ENCODE measurements at places on chromosomes 16 and 17. TPM values are rescaled to one million over a fixed set of nuclear protein-coding genes. Genes with fewer than 3 reads are reported as not detected.

ERI2 gene
- 32.6 TPM for total RNA-seq

MT1M gene
- total RNA-seq, result not detected

GRCh38 chr16:3576211-3576610 lies 992 bp downstream of the NLRC3 start:
- H3K4me3 ChIP-seq, result no peak overlapping the region
- DNase-seq, result no peak
- no peaks in the 10 kb centered on the region for H3K4me1 ChIP-seq
- H3K27ac ChIP-seq, result no peak overlapping the region
- no peaks in the 10 kb centered on the region for H3K36me3 ChIP-seq
- peaks cover 13% of the 10 kb centered on the region for H3K27me3 ChIP-seq

DNA sequence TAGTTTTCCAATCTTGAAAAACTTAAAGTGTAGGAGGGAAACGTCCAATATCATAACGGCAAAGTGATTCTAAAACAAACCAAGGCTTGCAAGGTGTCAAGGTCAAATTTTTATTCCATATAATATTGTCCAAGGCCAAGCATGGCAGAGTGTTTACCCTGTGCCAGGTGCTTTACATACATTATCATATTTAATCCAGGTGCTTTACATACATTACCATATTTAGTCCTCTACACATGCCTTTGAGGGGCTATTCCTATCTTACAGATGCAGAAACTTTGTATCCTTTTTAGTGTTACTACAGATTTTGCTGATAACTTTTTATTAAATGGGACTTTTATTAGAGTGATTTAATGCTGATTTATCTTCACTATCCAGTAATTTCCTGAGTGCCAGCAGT lies 23.9 kb downstream of the MAF start:
- no peak for DNase-seq
- H3K4me1 ChIP-seq, result no peaks in the 10 kb centered on the region
- no peak overlapping the region for H3K27ac ChIP-seq
- peaks cover 97% of the 10 kb centered on the region for H3K27me3 ChIP-seq
- no peaks in the 10 kb centered on the region for H3K36me3 ChIP-seq
- no peak overlapping the region for H3K4me3 ChIP-seq

- no peaks in the 10 kb centered on the region for H3K4me1 ChIP-seq
- no peak for DNase-seq
- H3K27me3 ChIP-seq, result peaks cover 74% of the 10 kb centered on the region
- H3K4me3 ChIP-seq, result no peak overlapping the region
These were observed 231.0 kb downstream of the C16orf95 start for GRCh38 chr16:87086156-87086555.

DNA sequence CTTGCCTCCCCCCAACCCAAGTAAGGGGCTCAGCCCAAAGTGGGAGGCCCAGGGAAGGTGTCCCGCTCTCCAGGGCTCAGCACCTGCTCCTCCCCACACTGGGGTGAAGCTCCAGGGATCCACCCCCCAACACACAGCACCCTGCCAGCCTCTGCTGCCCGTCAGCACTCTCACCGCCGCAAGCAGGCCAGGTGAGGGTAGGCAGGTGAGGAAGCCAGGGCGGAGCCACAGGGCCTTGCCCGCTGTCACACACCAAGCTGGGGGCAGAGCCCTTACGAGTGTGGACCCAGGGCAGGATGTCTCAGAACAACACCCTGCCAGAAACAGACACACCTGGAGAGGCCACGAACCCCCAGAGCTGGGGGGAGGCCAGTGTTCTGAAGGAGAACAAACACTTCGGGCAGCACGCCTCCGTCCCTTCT lies 19.5 kb downstream of the PLLP start:
- peaks cover 23% of the 10 kb centered on the region for H3K36me3 ChIP-seq
- H3K27me3 ChIP-seq, result no peaks in the 10 kb centered on the region
- H3K4me1 ChIP-seq, result peaks cover 67% of the 10 kb centered on the region
- DNase-seq, result peak; percentile 52
- peak overlapping the region; percentile 62 for H3K27ac ChIP-seq

GRCh38 chr17:41322094-41322902 lies 6.8 kb upstream of the KRTAP17-1 start:
- no peak for DNase-seq
- no peaks in the 10 kb centered on the region for H3K36me3 ChIP-seq

DNA sequence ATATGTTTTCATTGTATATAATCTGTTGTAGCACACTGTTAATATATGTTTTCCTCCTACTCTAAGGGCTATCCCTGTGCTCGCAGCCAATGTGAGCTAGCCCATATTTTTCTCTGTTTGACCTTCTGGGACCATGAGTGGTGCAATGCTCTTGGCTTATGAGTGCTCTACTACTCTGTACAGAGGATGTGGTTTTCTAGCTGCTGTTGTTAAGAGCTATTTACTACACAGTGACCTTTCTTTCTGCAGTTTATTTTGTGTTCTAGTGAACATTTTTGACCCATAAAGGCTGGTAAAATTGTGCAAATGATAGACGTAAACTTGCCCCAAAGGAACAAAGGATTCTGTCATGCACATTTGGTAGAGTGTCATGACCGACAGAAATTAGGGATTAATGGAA lies 84.1 kb upstream of the CPHXL start:
- no peak overlapping the region for H3K4me3 ChIP-seq
- H3K27me3 ChIP-seq, result peaks cover 15% of the 10 kb centered on the region
- no peak for DNase-seq
- H3K36me3 ChIP-seq, result no peaks in the 10 kb centered on the region

GRCh38 chr17:12637015-12637414 lies 28.7 kb upstream of the MYOCD start:
- no peak overlapping the region for H3K4me3 ChIP-seq
- DNase-seq, result peak; percentile 39
- H3K27me3 ChIP-seq, result no peaks in the 10 kb centered on the region
- H3K4me1 ChIP-seq, result peaks cover 12% of the 10 kb centered on the region
- H3K27ac ChIP-seq, result peak overlapping the region; percentile 7

- peaks cover 63% of the 10 kb centered on the region for H3K4me1 ChIP-seq
- DNase-seq, result no peak
- H3K4me3 ChIP-seq, result no peak overlapping the region
These were observed 21.6 kb downstream of the ITPRIPL2 start for GRCh38 chr16:19135201-19135842.

DNA sequence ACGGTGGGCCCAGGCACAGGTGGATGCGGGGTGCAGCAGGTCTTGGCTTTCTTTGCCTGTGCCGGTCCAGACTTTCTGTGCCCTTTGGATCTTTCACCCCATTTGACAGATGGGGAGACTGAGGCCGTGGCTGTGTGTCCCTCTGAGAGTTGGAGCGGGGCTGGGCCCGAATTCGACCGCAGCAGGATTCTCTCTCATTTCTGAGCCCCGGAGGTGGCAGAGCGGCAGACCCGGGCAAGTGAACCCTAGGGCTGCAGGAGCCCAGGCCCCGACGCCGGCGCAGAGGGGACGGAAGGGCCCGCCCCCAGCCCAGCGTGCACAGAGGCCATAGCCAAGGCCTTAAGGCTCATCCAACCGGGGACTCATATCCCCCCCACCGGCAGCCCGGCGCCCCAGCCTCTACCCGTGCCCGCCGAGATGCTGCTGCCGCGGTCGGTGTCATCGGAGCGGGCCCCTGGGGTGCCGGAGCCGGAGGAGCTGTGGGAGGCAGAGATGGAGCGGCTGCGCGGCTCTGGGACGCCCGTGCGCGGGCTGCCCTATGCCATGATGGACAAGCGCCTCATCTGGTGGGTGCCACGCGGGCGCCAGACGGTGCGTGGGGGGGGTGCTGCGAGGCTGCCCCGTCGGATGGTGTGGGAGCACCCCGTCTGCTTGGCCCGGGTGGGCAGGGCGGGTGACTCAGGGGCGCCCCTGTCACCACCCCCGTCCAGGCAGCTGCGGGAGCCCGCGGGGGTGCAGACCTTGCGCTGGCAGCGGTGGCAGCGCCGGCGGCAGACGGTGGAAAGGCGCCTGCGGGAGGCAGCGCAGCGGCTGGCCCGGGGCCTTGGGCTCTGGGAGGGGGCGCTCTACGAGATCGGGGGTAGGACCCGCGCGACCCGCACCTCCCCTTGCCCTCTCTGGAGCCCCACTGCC lies 857 bp downstream of the TMC8 start:
- no peak for DNase-seq
- H3K27me3 ChIP-seq, result no peaks in the 10 kb centered on the region
- no peak overlapping the region for H3K27ac ChIP-seq

GRCh38 chr17:44049294-44050060 lies 17.0 kb downstream of the LSM12 start:
- H3K27me3 ChIP-seq, result no peaks in the 10 kb centered on the region
- peaks cover 9% of the 10 kb centered on the region for H3K4me1 ChIP-seq
- H3K27ac ChIP-seq, result no peak overlapping the region
- peaks cover 83% of the 10 kb centered on the region for H3K36me3 ChIP-seq
- DNase-seq, result no peak
- no peak overlapping the region for H3K4me3 ChIP-seq
